ENCODE measurements at places on chromosomes 2 and 18.

GRCh38 chr2:197209246-197209645, 101.3 kb downstream of the ANKRD44 start:
- no peak for DNase-seq

DNA sequence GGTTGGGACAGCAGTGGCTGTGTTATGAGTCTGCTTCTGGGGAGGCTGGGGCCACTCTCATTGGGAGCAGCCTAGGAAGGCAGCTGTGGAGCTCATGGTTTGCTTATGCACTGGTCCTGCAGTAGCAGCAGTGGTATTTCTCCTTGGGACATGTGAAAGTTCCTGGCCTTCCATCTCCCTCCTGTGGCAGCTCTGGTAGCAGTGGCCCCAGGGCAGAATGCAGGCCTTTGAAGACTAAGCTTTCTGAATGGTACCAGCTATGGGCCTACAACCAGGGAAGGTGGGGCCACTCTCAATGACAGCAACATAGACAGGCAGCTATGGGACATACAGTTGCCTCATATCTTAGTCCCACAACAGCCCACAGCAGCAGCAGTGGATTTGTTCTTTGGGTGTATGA, 117.3 kb upstream of the VWC2L start:
- no peak for DNase-seq

GRCh38 chr2:41483982-41484857, 563.6 kb upstream of the PKDCC start:
- DNase-seq, result peak; percentile 27

DNA sequence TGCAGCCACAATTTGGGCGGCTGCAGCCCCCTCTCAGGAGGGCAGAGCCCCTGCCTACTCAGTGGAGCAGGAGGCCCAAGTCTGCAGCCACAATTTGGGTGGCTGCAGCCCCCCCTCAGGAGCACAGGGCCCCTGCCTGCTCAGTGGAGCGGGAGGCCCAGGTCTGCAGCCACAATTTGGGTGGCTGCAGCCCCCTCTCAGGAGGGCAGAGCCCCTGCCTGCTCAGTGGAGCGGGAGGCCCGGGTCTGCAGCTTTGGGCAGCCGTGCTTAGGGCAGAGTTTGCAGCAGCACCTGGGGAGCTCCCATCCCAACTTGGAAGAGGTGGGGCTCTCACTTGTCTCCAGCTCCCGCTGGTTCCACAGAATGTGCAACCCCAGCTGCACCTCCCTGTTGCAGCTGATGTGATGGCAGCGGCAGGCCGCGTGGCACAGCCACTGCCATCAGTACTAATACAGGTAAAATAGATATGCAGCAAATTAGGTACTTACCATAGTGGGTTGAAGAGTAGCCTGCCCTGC, 99.4 kb downstream of the TWIST2 start:
- no peak for DNase-seq

GRCh38 chr2:201949181-201949926, 84.3 kb upstream of the FZD7 start:
- no peak for DNase-seq

GRCh38 chr2:56132138-56132537, 51.7 kb upstream of the CCDC85A start:
- DNase-seq, result peak; percentile 38

- DNase-seq, result no peak
Measured at GRCh38 chr18:73850782-73851181, 296.9 kb downstream of the FBXO15 start.

DNA sequence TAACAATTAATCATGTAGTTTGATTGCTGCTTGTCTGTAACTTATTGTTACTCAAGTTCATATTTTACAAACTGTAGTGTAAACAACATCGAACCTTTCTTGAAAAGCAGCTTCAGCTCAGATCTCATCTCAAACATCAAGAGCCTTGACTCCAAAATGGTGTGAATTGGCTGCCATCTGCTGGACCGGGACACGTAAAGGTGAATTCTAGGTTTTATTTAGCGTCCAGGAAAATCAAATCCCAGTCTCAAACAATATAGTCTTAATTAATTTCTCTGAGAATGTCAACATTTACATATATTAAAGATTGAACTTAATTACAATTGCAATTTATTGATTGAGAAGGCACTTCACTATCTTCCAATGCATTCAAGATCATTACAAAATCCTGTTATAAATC, 453.0 kb downstream of the GALR1 start:
- DNase-seq, result no peak

DNA sequence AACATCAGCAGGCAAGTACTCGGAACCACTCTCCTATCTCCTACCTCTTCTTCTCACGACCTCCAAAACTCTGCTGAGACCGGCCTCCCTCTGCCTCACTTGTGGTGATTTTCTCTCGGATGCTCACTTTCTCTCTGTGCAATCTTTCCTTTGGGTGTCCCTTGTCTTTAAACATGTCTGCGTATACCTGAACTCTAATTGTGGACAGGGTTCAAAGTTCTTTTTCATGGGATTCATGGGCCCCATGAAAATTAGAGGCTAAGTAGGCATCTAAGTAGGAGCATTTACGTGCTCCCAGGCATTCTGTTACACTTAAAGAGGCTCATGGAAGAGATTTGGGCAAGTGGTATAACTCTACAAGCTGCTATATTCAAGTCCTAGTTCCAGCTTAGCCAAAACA, 2.1 kb upstream of the PPP1CB start:
- DNase-seq, result no peak

- DNase-seq, result no peak
Measured at GRCh38 chr18:21489919-21490495, 110.5 kb downstream of the ESCO1 start.

DNA sequence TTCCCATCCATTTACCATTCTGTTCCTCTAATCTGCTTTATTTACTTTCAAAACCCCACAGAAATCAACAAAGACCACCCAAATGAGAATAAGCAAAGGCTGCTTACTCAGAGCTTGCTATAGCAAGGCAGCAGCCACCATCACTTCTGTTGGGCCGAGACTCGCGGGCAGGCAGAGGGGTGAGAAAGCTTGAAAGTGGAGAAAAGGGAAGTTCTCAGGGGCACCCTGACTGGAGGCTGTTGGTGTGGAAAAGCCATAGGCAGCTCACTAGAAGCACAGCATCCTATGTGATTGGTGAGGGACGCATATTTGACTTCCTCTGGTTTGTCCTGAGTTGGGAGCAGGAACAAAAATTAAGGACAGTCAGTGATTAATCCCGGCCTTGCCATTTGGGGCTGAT, 269.7 kb upstream of the THSD7B start:
- DNase-seq, result no peak

- no peak for DNase-seq
Measured at GRCh38 chr2:59680863-59681262, 872.6 kb downstream of the BCL11A start.

DNA sequence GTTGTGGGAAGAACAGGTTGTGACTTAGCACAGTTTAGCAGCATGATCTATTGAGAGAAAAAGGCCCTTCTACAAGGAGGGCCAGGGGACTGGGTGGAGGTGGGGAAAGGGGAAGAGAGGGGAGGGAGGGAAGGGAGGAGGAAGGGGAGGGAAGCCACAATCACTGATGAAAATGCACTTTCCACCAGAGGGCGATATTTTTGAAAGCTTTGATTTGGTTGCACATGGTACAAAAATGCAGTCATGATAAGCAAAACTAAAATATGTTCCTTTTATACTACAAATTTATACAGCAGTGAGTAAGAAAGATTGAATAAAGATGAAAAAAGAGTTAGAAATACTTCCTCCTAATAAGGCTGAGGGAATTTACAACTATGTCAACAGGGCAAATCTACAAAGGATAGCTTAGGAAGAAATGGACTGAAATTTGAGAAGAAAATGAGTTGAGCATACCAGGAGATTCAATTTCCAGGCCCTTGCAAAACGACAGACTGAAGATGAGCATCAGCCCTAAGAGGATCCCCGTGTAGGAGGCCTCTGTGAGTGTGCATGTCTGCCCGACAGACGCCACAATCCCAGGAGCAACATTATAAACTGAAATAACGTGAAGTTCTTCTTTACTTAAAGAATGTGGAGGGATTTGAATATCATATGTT, 17.2 kb downstream of the SH3YL1 start:
- DNase-seq, result peak; percentile 73

- DNase-seq, result peak; percentile 43
Measured at GRCh38 chr2:234388591-234388990, 108.3 kb downstream of the ARL4C start.

GRCh38 chr2:88885275-88885674, 193.8 kb downstream of the RPIA start:
- DNase-seq, result no peak

GRCh38 chr18:75060185-75060584, 148.8 kb downstream of the PTGR3 start:
- no peak for DNase-seq

GRCh38 chr2:211985393-211985792, 553.2 kb downstream of the ERBB4 start:
- DNase-seq, result no peak

- no peak for DNase-seq
Measured at GRCh38 chr2:139214801-139215200, 434.6 kb upstream of the NXPH2 start.

- DNase-seq, result no peak
Measured at GRCh38 chr2:121089166-121089510, 195.9 kb downstream of the TFCP2L1 start.

DNA sequence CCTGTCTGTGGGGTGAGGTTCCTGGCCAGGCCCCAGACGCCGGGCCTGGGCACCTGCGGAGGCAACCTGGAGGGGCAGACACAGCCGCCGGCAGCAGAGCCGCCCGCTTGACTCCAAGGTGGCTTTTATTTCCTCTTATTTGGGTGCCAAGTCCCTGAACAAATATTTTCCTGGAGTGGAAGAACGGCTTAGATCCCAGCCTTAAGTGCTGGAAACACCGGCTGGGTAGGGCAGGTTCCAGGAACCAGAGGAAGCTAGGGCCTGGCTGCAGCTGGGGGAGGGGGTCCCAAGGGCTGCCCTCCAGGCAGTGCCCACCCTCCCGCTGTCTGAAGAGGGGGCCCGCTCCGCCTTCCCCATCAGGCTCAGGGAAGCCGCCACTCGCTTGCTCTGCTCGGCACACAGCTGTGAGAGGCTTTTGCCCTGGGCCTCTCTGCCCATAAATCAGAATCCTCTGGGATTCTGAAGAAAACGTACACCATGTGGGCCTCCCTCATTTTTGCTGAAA, 28.2 kb downstream of the SDC1 start:
- no peak for DNase-seq

DNA sequence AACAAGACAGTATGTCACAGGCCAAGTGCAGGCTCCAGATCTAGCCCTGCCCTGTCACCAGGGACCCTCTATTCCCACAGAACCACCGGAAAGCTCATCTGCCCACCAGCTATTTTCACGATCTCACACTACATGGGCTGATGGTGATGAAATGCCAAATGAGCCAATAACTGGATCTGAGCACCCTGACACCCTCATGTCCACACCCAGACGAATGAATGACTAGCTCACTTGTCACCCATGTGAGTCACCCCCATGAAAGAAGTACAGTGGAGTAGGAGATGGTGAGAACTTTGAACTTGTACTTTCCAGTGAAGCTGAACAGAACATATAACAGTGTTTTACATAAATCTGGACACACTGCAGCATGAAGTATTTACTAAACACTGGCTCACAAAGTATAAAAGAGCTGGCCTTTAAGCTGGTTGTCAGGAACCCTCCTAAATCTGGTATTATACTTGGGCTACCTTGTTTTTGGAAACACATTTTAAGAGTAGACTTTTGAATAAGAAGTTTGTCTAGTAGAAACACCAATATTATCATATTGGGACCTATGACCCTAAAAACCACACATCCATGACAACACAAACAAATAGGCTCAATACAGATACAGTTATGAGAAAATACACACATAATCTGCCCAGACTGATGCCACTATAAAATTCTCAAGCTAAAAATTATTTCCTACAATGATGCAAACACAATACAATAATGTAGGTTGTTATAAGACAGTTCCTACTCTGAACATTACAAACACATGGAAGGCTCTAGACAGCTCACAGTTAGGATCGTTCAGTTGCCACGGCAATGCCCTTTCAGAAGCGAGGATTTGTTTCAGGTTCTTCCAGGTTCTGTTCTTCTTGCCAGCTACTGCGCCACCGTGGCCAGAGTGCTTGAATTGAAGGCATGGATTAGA, 19.0 kb downstream of the INO80C start:
- DNase-seq, result peak; percentile 96

GRCh38 chr18:49752095-49752457, 61.3 kb downstream of the ACAA2 start:
- no peak for DNase-seq

DNA sequence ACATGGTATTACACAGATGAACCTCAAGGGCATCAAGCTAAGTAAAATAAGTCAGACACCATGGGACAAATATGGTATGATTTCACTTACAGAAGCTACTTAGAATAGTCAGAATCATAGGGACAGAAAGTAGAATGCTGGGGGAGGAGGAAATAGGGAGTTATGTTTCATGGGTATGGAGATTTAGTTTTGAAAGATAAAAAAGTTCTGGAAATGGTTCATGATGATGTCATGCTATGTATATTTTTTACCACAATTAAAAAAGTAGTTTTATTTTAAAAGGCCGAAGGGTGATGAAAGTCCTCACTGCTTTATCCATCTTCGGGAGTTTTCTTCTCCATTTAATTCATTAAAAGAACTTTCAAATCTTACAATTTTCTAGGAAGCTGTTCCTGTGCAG, 181.9 kb downstream of the CALCRL start:
- no peak for DNase-seq

GRCh38 chr2:14996351-14997014, 364.0 kb downstream of the LRATD1 start:
- DNase-seq, result no peak

GRCh38 chr2:3527886-3528785, 8.8 kb upstream of the ADI1 start:
- no peak for DNase-seq

- no peak for DNase-seq
Measured at GRCh38 chr2:133360882-133361281, 207.4 kb downstream of the NCKAP5 start.

DNA sequence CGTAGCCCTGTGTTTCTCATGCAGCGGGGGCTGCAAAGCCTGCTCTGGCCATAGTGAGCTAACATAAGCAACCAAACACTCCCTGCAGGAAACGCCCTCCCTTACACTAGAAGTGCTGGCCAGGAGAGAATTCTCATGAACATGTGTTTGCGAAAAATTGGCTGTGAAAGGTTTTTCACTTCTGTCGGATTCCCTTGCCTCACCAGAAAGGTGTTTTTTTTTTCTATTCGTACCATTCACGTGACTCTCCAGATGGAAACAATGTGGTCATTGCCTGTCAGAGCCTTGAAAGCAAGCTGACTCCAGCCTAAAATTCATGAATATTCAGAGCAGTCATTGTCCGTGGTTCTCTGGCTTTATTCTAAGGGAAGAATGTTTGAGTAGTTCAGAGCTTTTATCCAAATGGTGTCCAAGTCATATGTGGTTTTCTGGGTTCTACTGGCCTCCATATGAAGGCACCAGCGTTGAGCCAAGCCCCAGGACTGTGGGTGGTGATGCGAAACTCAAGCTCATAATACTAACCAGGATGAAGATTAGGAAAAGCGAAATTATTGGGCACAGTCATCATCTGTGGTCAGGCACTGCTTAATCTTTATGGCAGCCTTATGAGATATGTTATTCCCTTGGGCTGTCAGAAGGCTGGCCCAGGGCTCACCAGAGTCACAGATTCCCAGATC, 236.4 kb downstream of the ALPK2 start:
- DNase-seq, result no peak

GRCh38 chr18:79639072-79639829, 40.4 kb upstream of the CTDP1 start:
- DNase-seq, result no peak

GRCh38 chr18:25896178-25896780, 194.1 kb downstream of the SS18 start:
- peak; percentile 51 for DNase-seq

Measured in suppressor macrophage treated with lipopolysaccharide for 1 hour (primary cell).